Ascending aorta (tissue), 2 donors: ENCODE measurements at places on chromosomes 2 and 18.

GRCh38 chr18:35267161-35267651 is 22.8 kb downstream of the ZSCAN30 start:
- DNase-seq: peak; percentile 88

GRCh38 chr2:119431155-119431975 is at the start of gene TMEM37:
Gene TMEM37 (plus strand): TSS chr2:119431854. CDS start chr2:119431904, 50 bp downstream.
- DNase-seq: no peak

DNA sequence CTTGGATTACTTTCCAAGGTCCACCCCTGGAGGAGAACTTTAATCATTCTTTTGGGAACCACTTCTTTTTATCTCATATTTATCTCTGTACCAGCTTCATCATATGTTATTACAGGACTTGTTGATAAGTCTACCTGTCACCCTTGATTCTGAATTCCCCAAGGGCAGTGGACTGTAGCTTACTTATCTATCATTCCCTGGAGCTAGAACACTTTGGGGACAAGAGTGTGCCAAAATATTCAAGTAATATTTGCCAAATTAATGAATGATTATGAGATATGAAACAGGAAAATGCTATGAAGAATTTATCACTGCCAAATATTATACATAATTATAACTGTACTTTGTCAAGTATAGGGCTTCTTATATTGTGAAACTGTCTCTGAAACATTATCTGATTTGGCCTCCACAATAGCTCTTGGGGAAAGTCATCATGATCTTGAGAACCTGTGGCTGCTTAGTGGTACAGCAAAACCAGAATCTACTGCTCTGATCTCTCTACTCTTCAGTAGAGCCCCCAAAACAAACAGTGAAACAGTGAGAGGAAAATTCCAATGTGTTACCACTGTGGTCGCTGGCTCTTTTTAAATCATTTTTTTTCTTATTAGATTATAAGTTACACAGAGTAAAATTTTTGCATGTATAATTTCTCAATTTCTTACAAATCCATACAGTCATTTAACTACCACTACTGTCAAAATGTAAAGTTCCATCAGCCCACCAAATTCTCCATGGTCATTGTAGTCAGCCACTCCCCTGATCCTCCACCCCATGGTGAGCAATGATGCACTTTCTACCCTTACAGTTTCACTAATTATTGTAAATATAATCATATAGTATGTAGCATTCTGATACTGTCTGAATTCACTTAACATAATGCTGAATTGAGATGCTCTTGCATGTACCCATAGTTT is 197.5 kb downstream of the PIEZO2 start:
- DNase-seq: no peak

DNA sequence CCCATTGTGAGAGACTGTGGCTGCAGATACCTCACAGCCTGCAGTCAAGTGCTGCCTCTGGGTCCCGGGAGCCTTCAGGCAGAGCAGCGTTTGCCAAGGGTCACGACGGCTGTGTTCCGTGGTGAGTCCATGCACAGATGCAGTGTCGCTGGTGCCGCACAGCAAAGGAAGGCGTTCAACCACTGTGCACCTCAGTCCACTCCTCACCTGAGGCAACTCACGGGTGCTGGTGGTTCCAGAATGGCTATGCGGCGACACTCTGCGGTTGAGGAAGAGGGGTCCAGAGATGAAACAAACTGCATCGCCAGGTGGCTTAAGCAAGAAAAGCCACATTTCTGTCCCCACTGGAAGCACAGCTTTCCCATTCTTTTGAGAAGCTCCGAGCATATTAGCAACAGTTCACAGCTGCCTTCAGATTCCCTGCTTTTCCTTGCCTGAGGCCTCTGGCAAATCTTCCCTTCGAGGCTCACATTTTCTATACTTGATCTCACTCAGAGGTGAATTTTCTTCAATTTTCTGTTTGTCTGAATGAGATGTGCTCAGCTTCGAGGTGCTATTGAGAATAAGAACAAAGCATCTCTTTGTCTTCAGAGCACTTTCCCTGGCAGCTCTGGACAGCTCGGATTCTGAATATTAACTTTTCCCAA is 208.8 kb upstream of the TWIST2 start:
- no peak for DNase-seq

DNA sequence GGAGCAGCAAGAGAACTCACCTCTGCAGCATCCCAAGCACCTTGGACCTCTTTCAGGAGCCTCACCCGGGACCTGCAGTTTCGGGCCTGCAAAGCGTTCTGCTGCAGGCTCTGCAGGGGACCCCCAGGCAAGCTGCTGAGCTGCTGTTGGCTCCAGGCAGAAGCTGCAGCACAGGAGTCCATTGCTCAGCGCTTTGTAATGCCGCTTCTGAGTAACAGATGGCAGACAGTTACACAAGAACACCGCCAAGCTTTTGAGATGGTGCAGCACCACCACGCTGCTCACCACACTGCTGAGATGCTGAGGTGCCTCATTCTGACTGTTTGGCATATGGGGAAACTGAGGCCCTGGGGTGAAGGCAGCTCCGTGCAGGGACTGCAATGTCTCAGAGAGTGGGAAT is 1.9 kb upstream of the GALNT14 start:
- DNase-seq: no peak

DNA sequence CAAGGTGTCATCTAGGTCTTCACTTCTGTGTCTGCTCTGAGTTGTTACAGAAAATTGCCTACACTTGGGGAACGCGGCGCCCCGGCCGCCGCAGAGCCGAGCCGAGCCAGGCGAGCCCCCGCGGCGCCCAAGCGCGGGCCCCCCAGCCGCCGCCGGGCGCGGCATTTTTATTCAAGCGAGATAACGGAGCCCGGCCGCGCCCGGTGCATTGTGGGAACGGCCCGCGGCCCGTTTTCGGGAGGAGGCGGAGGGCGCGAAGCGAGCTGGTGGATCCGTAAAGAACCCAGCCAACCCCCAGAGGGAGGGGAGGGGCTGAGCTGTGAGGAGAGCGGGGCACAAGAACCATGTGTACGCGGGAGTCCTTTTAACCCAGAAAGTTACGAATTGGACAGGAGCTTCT is 191.8 kb downstream of the FTCDNL1 start:
- DNase-seq: no peak

- DNase-seq: no peak
Observed at GRCh38 chr2:2681085-2681484, 350.0 kb upstream of the MYT1L start.
